ENCODE measurements at places on chromosomes 16 and 17.
A peak's percentile ranks its signal among the peaks of the same experiment; 100 is the strongest.

DNA sequence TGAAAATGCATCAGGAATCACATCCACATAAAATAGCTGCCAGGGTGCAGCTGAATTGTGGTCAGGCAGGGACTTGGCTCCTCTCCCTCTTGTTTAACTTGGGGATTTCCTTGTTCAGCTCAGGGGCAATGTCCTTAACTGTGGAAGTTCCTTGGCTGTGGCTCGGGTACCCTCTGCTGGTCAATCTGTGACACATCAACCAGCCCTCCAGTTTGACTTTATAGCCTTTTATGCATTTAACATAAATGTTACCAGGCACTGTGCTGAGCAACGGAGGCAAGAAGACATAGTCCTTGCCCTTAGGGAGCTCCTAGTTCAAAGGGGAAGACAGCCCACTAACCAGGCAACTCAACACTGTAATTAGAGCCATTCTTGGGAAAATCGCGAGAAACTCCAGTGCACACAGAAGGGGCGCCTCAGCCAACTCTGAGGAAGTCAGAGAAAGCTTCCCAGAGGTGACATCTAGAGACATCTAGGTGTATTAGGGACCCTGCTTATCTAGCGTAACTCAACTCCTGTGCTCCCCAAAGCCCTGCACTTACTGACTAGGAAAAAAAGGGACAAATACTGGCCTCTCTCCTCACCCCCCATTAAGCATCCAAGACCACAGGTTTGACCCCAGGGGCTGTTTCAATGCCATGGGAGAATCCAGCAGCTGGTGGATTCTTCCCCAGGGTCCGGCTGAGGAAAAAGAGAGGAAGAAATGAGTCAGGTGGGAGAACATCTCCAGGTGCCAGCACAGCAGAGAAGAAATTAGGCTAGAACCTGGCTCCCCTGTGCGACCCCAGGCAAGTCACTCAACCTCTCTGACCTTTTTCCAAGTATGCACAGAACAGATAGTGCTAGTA, 17.3 kb upstream of the EEF2K start:
- DNase-seq: peak; percentile 63

DNA sequence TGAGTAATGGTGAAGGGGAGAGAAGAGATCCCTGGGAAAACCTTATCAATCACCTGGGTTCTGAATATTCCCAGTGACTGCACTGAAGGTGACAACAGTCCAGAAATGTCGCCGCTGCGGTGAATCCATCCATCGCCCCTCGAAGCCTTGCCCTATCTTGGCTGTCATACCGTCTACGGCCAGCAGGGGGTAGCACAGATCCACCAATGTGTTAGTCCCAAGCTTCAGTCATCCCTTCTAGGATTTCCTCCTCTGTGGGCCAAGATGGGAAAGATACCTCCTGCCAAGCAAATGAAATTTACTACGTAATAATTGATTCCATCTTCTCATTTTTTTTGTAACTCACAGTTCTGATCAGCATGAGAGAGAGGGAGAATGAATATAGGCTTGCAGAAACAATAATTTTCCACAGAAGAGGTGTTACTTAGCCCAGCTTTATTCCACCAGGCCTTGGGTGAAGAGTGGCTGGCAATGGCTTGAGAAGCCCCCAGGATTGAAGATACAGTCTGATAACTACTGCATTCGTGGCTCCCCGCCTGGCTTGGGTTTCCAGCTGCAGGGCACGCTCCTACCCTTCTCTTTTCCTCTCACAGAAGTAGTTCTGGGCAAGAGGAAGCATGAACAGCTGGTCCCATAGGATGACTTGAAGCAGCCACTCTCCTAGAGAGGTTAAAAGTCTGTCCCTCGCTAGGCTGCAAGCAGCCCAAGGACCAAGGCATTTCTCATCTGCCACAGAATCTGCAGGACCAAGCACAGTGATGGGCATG, 2.6 kb upstream of the FMNL1 start:
- DNase-seq: peak; percentile 92

DNA sequence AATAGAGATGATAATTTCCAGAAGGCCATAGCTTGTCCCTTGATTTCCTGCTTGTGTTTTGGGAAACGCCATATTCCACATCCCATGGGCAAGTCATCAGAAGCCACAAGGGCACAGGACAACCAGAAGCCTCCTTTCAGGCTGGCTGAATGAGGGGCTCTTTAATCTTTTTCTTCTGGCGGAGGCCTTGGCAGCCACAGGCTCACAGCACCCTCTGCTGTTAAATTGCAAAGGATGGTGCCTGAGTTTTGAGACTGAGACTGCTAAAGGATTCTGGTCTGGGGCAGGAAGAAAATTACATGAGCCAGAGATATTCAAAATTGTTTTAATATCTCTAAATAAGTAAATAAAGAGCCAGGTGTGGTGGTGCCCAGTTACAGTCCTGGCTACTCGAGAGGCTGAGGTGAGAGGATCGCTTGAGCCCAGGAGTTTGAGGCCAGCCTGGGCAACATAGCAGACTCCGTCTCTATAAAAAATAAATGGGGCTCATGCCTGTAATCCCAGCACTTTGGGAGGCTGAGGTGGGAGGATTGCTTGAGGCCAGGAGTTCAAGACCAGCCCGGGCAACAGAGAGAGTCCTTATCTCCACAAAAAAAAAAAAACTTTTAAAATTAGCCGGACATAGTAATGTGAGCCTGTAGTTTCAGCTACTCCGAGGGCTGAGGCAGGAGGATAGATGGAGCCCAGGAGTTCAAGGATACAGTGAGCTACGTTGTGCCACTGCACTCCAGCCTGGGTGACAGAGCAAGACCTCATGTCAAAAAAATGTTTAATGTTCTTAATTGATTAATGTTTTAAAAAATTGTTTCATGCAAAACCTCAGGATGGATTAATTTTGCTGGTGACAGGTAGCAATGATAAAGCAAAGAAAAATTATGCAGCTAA, 26.3 kb downstream of the AARSD1 start:
- peak; percentile 23 for DNase-seq

- DNase-seq: no peak
Observed at GRCh38 chr16:13742928-13743327, 177.0 kb upstream of the ERCC4 start.

- no peak for DNase-seq
Observed at GRCh38 chr17:18860161-18860972, 2.4 kb downstream of the PRPSAP2 start.

GRCh38 chr16:77169650-77170236, 21.2 kb upstream of the MON1B start:
- no peak for DNase-seq

- DNase-seq: no peak
Observed at GRCh38 chr16:73152386-73153125, 104.6 kb upstream of the ZFHX3 start.

GRCh38 chr16:49510654-49511305, 137.2 kb downstream of the C16orf78 start:
- no peak for DNase-seq

DNA sequence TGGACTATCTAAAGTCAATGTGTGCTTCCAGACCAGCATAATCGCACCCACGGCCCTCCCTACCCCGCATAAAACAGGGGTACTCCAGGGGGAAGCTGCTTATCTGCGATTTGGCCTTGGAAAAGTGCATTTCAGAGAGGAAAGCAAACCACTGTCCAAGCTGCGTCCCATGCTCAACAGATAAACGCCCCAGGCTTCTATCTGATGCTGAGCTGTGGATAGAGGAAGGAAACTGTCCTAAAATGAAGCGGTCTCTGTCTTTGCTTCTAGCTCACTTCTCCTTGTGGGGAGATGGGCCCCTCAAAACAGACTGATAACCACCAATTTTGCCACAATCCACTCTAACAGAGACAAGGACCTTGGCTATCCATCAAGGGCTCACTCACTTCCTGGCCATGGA, 160.5 kb upstream of the TNRC6C start:
- no peak for DNase-seq

DNA sequence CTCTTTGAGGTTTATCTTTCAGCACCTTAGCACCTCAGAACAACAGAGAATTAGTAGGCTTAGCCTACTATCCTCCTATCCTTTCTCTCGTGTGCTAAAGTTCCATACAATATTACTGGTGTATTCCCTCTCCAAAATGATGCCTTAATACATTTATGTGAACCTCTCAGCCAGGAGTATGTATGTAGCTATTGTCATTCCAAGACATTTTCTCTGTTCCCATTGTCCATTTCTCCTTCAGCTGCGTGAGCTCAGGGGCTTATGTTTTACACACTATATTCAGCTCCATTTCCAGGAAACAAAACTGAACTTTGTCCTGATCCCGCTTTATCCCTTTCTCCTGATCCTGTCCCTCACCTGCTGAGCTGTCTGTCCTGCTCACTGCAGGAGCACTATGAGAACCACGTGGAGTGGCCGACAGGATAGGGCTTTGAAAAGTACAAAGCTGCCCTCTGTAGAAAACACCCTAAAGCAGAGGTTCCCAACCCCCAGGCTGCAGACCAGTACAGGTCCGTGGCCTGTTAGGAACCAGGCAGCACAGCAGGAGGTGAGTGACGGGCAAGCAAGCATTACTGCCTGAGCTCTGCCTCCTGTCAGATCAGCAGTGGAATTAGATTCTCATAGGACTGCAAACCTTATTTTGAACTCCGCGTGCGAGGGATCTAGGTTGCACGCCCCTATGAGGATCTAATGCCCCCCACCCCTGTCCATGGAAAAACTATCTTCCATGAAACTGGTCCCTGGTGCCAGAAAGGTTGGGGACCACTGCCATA, 55.7 kb downstream of the CENPV start:
- no peak for DNase-seq

GRCh38 chr17:77958716-77959125, 218 bp downstream of the TNRC6C start:
- DNase-seq: no peak

GRCh38 chr17:72125742-72126141, 4.9 kb downstream of the SOX9 start:
- DNase-seq: no peak

GRCh38 chr17:1267471-1267943, 2.7 kb upstream of the BHLHA9 start:
- DNase-seq: no peak

Measured in activated T-cell treated with anti-CD3 and anti-CD28 coated beads, Interleukin-2, amount 50 U/mL, for 1 hour (primary cell).